ACHN (cell line): ENCODE measurements at places on chromosomes 16 and 17.

DNA sequence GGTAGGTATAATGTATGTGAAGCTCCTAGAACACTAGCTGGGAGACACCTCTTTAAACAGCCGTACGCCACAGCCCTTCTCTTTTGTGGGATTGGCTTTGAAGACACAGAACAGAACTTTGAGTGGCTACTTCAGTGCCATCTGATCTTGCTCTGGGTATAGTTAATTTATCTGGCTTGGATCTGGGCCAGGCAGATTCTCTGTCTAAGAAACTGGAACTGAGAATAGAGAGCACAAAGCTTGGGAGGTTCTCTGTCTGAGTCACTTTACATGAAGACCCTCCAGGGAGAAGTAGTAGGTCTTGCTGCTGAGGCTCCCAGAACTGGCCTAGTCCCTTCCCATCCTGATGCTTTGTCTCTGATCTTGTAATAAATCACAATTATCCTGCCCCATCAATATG is 721.0 kb upstream of the KIF2B start:
- DNase-seq, result no peak

GRCh38 chr17:1470071-1470754 is 14.2 kb upstream of the CRK start:
- DNase-seq, result no peak

- DNase-seq, result peak; percentile 82
Observed at GRCh38 chr16:85514598-85515318, 98.4 kb upstream of the GSE1 start.

GRCh38 chr17:4504188-4504587 is 5.5 kb downstream of the SPNS2 start:
- DNase-seq, result no peak

- no peak for DNase-seq
Observed at GRCh38 chr17:4520060-4520893, 21.6 kb downstream of the SPNS2 start.

DNA sequence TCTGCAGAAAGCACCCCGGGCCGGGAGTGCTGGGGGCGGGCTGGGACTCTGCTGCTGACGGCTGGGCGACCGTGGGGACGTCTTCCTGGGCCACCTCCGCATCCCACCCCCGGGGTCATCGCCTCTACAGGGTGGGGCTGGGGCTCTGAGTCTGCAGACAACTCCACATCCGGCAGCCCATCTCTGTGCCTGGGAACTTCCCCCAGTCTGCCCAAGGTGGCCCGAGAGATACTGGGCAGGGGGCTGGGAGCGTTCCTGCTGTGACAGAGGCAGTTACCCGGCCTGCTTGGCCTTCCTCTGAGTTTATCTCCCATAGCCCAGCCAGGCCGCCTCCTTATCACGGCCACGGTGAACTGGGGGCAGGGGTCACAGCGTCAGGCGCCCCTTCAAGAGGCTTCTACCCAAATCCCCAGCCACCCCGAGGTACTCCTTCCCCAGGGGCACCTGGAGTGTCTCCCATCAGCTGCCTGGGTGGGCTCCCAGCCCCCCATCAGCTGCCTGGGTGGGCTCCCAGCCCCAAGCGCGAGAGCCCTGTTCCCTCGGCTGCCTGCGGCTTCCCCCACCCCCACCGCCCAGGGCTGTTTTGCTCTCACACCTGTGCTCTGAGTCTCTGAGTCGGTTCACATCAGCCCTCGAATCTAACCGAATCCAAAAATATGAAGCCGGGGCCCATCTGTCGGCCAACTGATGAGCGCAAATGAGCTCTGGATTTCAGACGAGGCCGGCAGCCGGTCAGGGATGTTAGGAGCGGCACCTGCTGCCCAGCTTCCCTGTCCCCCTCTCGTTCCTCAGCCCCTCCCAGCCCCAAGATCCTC is 15.6 kb upstream of the CBFA2T3 start:
- no peak for DNase-seq

DNA sequence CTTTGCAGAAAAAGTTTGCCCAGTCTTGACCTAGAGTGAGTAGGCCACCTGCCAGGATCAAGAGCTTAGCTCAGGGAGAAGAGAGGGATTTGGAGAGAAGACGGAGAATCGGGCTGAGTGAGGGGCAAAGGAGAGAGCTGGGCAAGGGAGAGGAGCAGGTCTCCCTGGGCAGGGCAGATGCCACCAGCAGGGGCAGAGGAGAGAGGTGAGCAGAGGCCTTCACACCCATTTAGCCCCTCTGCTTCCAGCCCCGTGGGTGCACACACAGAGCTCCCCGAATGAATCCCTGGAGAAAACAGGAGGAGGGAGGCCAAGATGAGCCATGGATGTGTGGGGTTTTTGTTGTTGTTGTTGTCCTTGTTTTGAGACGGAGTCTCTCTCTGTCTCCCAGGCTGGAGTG is 29.2 kb downstream of the TBX4 start:
- no peak for DNase-seq

DNA sequence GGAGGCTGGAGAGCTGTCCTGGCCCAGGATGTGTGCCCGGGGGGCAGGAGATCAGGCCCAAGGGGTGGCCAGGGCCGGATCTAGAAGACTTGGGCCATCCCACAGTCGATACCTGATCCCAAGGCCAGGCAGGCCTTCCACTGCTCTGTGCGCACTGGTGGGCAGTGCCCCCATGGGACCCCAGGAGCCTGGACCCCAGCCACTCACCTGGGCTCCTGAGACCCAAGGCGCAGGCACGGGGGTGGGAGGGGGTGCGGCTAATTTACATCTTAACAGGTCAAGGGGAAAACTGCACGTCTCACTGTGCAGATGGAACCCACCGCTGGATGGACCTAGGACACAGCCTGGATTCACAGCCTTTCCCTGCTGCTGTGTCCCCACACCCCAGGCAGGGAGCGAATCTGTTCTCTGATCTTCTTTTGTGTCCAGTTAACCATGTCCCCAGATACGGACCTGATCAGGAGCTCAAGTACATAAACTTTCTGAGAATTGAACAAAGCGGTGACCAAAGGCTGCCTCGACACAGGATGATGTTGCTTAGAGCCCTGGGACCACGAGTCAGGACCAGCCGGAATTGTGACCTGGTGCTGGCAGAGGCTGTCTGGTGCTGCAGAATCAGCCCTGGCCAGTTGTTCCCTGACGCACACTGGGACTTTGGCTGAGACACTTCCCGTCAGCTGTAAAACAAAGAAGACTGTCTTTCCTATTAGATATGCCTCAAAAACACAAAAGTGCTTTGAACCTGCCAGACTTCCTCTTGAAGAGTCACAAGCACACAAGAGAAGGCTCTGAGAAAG is 60.6 kb downstream of the TNFRSF13B start:
- DNase-seq, result no peak

DNA sequence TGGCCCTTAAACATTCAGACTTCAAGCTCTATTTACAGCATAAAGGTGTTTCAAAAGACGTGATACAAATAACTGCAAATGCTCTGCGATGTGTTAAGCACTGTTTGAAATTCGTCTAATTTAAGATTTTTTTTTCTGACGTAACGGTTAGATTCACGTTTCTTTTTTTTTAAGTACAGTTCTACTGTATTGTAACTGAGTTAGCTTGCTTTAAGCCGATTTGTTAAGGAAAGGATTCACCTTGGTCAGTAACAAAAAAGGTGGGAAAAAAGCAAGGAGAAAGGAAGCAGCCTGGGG is 681 bp upstream of the MAPT start:
- no peak for DNase-seq

- peak; percentile 59 for DNase-seq
Observed at GRCh38 chr17:37447641-37448040, 41.0 kb downstream of the TADA2A start.

DNA sequence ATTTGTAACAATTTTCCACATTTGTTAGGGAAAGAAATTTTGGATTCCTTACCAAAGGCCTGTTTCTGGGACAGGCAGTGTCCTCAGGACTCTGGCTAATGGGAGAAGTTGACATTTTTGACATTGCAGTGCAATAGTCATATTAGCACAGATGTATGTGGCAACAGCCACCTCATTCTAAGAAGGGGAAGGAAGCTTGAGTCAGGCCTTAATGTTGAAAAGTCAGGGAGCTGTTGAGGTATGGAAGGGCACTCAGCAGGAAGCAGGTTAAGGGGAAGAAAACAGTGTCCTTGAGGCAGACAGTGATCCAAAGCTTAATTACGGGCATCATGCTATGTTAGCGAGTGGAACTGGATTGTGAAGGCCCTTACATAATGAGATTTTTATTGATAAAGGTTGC is 20.9 kb downstream of the AKTIP start:
- DNase-seq, result no peak

DNA sequence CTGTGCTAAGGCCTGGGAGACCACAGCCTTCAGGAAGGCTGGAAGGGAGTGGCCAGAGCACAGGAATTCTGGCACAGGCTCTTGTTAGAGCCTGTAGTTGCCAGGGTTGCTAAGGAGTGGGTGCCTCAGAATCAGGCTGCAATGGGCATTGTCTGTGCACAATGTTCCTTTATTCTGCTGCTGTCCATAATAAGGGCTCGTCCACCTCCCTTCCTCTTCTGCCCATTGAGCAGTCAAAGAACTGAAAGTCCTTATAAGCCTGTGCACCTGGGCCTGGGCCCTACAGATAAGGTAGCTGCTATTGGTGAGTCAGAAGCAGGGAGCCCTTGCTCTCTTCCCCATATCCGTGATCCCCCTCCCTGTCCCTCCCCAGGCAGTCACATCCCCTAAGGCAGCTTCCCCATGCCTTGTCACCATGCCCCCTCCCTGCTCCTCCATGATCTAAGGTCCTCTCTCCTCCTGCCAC is 5.4 kb upstream of the CNGB1 start:
- DNase-seq, result no peak

DNA sequence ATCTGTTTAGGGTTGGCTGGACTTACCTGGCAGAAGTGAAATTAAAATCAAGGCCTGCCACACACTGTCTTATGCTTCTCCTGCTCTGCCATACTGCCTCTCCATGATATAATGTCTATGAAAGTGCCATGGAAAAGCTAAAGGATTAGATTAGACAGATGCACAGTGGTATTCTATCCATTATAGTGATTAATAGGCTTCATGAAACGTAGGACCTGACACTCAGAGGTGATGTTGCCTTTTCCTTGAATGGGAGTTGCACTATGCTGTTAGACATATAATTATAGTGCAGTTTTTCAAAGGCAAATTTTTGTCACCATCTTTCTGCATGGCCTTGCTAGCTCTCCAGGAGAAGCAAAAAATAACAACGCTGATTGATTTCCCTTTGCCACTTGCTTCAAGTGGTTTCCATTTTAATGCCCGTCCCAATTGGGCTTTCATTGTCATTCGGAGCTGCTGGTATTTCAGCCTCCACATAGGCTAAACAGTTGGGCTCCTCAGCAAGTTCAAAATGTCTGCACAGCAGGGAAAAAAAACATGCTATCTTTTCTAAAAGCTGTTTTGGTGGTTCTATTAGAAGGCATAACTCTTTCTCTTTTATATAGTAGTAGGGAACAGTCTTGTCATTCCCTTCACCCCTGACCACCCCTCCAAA is 502.8 kb upstream of the GOT2 start:
- no peak for DNase-seq

- peak; percentile 44 for DNase-seq
Observed at GRCh38 chr16:11682655-11683096, 14.4 kb downstream of the SNN start.

- DNase-seq, result no peak
Observed at GRCh38 chr17:19650826-19651225, 2.3 kb downstream of the ALDH3A2 start.

GRCh38 chr17:61575352-61575975 is 15.6 kb downstream of the NACA2 start:
- DNase-seq, result no peak

DNA sequence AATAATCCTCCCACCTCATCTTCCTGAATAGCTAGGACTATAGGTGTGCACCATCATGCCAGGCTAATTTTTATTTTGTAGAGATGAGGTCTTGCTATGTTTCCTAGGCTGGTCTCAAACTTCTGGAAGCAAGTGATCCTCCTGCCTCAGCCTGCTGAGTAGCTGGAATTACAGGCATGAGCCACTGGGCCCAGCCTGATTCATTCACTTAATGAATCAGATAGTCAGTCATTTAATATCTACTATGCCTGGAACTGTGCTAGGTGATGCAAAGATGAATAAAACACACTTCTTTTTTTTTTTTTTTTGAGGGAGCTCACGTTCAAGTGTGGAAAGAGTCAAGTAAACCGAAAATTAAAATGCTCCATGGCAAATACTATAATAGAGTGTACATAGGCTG is 39.4 kb downstream of the EFCAB13 start:
- no peak for DNase-seq

DNA sequence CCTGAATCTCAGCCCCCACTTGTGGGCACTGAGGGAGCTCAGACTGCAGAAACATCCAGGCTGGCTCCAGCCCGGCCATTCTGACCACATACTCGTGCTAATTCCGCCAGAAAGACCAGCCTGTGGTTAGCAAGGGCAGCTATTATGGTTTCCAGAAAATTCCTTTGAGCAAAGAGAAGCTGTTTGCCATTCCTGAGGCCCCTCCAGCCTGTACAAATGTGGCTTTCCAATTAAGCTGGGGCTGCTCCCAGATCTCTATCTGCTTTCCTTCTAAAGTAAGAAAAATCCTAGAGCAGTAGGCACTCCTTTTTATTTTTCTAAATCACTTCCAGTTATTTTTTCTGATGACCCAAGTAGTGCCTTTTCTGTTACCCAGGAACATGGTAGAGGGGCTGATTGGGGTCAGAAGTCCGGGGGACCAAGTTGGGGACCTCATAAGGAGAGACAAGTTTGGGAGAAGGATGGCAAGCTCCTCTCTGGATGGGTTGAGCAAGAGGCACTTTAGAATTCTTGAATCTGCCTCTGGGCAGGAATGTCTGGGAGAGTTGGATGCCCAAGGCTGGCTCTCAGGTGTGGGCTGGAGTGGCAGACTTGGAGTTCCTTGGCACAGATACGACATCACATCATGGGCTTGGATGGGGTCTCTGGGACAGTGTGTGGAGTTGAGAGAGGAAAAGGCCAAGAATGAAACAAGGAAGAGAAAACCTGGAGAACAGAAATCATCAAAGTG is 83.3 kb upstream of the TNRC6C start:
- DNase-seq, result peak; percentile 85

DNA sequence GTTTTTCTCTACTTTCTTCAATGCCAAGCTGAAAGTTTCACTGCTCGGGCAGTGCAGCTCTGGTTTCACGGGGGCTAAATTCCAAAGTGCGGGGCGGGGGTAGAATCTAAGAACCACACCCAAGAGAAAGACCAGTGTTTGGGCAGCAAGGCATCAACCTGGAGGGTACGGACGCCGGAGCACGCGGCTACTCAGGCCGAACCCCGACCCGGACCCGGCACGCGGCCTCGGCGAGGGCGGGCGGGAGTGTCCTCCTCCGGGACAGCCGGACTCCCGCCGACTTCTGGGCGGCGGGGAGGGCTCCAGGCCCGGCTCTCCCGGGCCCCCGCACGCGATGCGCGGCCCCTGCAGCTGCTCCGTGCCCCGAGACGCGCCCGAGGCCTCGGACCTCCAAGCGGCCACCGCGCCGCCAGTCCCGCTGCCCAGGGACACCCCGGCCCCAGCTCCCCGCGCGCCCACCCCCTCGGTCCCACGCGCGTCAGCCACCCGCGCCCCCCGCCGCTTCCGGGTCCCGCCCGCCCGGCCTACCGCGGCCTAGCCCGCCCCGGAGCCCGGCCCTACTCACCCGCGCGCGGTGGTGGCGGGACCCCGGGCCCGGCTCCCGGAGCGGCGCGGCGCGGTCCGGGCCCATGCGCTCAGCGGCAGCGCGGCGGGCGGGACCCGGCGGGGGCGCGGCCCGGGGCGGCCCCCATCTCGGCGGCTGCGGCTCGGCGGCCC is 561 bp downstream of the AXIN1 start:
- DNase-seq, result peak; percentile 33

- peak; percentile 82 for DNase-seq
Observed at GRCh38 chr17:35947156-35947585, 3.7 kb upstream of the LYZL6 start.
